ENCODE measurements at places on chromosomes 2 and 18.
A peak's percentile ranks its signal among the peaks of the same experiment; 100 is the strongest.

- DNase-seq = no peak
Measured at GRCh38 chr18:64409511-64409910, 260.6 kb upstream of the LINC00305 start.

GRCh38 chr18:56542476-56542875 lies 95.9 kb downstream of the TXNL1 start:
- DNase-seq = no peak

GRCh38 chr2:237060534-237061312 lies 25.0 kb upstream of the COPS8 start:
- peak; percentile 47 for DNase-seq

- no peak for DNase-seq
Measured at GRCh38 chr2:19786408-19787058, 115.2 kb downstream of the TTC32 start.

- DNase-seq = no peak
Measured at GRCh38 chr2:124193706-124194105, 168.6 kb downstream of the CNTNAP5 start.

- DNase-seq = no peak
Measured at GRCh38 chr2:898319-898718, 52.3 kb upstream of the SNTG2 start.

DNA sequence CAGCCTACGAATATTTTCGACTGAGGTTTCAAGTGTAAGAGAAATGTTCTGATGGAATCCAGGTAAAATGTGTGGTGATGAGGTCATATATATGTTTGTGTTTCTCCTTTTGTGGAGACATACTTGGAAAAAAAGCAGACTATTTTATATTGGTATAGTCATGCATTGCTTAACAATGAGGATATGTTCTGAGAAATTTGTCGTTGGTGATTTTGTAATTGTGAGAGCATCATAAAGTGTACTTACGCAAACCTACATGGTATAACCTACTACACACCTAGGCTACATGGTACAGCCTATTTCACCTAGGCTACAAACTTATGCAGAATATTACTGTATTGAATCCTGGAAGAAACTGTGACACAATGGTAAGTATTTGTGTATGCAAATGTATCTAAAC lies 1849.9 kb upstream of the CELF4 start:
- no peak for DNase-seq

DNA sequence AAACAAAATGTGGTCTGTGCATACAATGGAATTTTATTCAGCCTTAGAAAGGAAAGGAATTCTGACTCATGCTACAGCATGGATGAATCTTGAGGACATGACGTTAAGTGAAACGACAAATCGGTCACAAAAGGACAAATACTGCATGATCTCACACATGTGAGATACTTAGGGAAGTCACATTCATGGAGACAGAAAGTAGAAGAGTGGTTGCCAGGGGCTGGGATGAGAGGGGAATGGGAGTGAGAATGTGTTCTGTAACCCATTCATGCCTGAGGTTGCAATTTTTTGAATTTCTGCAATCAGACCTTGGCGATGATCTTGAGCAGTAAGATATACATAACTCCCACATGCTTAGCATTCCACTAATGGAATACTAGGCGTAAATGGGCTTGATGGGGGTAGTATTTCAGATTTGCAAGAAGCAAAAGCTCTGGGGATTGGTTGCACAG lies 22.0 kb downstream of the FHL2 start:
- DNase-seq = peak; percentile 74

DNA sequence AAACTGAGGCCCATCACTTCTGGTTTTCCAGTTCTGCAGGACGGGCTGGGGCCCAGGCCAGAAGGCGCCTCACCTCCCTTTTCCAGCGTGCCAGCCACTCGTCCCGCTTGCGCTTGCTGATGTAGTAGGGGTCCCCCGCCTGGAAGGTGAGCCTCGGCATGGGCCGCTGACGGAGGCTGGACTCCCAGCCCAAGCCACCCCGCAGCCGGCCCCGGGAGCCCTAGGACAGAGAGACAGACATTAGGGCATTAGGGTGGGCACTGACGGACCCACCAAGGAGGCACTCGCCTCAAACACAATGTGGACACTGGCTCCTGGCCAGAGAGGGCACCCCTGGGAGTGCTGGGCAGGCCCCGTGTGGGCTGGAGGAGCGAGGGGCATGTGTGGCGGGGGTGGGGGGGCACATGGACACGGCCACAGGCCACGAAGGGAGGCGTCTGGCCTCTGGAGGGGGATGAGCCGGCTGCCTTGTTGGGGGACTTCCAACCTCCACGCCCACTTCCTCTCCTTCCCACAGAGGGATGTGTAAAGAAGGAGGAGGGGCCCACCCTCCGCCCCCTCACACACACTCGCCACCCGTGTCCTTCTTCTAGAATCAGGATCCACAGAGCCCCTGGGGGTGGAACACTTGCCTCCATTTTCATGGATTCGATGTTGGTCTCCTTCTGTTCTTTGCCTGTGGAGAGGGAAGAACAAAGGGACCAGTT lies 66.7 kb downstream of the DNMT3A start:
- no peak for DNase-seq

- DNase-seq = no peak
Measured at GRCh38 chr2:29050591-29050990, 23.7 kb downstream of the PCARE start.

DNA sequence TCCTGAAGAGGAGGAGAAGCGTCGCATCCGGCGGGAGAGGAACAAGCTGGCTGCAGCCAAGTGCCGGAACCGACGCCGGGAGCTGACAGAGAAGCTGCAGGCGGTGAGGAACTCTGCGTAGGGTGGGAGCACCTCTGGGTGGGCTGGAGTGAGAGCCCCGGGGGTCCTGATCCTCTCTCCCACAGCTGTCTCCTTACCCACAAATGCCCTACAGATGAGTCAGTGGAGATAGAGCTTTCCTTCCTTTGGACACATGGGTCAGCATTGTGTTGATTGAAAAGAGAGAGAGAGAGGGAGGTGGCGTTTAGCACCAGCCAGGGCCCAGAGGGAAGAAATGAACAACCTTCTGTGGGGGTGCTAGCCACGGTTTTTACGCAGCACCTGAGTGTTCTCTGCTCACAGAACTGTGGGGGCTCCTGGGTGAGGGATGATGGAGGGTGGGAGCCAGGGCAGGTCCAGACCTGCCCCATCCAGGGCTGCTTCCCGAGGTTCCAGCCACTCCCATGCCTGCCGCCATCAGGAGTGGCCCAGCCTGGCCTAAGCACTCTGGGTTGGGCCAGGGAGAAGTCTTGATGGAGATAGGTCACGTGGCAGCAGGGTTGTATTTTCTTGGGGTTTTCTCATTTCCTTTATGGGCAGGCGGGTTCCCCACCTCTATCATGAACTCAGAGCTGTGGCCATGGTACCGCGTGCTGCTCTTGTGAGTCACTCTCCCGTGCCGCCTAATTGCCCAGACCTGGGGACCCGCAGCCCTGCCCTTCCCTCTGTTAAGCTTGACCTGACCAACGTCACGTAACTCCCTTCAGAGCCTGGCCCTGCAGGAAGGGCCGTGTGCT lies 16.3 kb downstream of the FOSL2 start:
- no peak for DNase-seq

DNA sequence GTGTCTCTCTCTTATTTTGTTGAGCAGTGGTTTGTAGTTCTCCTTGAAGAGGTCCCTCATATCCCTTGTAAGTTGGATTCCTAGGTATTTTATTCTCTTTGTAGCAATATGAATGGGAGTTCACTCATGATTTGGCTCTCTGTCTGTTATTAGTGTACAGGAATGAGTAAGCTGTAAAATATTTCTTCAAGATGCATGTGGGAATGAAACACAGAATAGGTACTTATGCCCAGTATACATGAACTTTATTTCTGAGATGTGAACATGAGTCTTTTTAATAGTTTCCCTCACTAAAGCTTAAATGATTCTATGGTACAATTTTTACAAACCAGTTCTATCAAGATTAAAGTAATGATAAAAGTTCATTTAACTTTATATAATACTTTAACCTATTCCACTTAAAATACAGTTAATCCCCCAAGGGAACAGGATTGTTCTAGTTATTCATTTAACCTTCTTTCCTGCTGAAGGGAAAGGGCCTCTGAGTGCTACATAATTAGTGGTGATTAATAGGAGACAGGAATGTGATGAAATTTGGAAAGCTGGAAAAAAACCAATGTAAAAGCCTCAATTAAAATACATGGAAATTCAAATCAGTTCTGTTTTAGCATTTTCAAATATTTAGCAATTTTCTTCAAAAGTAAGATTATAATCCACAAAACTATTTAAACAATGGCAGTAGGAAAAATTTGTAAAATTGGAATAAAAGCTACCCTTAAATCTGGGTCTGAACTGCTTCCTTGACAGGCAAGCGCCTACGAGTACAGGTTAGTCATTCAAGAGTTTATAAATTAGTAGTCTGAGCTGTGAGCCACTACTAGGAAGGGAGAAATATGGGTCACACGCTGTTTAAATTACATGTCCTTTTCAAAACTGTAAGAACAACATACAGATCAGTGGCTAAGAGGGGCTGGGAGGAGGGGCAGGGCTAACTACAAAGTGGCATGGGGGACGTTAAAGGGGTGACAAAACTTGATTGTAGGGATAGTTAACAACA lies 28.9 kb downstream of the SPIRE1 start:
- DNase-seq = no peak

GRCh38 chr2:138428710-138429440 lies 72.7 kb upstream of the SPOPL start:
- DNase-seq = no peak

DNA sequence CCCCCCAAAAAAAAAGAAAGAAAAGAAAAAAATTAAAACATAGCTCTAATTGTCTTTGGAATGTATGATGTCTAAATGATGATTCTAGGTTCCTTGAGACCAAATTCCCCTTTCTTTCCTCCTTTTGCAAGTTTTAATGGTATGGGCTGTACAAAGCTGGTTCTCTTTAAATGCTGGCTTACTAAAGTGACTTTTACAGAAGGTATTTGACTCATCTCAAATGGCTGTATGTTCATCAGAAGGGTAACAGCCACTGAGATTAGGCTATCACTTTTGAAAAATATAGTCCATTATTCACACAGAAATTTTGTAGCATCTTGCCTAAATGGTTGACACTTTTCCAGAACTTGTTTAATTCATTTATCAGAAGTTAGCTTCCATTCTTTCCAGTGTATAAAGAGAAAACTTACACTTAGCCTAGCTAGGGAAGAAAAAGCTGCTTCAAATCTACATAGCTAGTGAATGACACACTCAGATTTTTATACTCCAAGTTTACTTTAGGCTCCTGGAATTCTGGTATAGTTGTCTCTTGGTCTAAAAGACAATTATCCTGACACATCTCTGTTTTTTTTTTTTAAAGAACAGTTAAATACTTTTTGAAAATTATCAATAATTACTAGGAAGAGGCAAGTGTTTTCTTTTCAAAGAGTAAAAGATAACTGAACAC lies 622.6 kb downstream of the LRP1B start:
- no peak for DNase-seq

GRCh38 chr2:172813314-172813888 lies 77.8 kb downstream of the RAPGEF4 start:
- DNase-seq = no peak

DNA sequence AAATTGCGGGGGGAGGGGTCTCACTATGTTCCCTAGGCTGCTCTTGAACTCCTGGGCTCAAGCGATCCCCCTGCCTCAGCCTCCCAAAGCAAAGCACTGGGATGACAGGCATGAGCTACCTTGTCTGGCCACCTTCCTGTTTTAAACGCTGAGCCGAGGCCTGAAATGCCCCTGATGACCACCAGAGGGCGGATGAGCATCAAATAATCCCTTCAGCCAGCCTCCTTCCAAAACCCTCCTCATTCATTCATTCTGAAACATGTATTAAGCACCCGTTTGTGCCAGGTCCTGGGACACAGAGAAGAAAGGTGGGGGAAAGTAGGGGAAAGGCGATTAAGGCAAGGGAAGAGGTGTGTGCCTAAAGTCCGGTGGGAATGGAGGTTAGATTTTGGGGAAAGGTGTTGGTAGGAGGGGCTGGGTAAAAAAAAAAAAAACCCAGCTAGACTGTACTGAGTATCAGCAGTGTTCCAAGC lies 30.7 kb upstream of the PTMA start:
- DNase-seq = no peak
